ENCODE measurements at places on chromosomes 7 and 10.

DNA sequence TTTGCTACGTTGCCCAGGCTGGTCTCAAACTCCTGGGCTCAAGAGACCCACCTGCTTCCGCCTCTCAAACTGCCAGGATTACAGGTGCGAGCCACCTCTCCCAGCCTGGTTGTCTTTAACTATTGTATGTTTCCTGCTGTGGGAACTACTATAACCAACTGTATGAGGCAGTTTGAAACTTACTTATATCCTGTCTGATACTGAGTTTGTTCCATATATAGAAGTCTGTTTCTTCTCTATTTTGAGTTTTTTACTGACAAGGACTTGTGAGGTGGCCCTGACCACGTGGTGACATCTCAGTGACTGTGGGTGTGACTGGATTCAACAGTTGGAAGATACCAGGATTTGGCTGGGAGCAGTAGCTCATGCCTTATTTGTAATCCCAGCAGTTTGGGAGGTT is 14.2 kb downstream of the FBH1 start:
- DNase-seq: no peak

DNA sequence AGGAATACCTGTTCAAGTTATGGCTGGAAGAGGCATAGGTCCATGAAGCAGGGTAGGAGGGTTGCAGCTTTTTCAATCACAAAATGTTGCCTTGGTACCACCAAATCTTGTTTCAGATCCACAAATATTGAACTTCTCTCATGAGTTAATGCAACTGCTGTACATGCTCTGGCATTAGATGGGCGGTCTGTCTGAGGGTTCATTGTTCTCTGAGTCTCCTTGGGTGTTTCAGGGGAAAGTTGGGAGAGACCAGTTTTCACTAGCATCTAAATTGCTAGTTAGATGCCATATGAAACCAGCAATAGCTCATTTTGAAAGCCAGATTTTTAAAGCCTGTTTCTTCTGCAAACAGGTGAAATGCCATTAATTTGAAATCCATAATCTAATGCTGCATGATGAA is 27.8 kb upstream of the ELMO1 start:
- no peak for DNase-seq

GRCh38 chr7:134888141-134888740 is 98.1 kb upstream of the AGBL3 start:
- no peak for DNase-seq

DNA sequence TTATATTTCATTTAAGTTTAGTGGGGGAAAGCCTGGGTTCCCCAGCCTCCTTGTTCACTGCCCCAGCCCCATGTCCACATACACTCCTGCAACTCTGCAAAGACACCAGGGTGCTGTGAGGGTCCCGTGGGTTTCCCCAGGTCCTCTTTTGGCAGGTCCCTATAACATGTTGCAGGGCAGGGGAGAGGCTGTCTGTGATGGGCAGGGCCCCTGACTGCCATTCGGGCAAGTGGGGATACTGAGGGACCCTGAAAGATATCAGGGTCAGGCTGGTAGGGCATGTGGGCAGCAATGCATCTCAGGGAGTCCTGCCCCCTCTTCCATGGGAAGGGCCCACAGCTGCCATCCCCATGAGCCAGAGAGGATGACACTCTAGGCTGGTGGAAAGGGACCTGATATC is 28.4 kb downstream of the RASGEF1A start:
- DNase-seq: no peak

DNA sequence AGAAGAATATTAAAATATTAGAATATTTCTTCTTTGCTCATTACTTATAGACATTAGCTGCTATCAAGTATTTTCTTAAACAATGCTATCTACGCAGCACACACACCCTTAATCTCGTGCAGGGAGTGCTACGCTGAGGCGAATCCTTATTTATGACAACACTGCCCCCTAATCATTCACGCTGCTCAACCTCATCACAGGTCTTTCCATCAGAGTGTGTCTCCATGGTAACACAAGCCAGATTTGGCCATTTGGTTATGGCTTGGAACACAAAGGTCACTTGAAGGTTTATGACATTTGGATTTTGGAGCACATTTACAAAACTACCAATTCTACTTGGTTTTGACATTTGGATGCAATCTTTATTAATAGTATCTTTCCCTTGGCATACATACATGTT is 45.4 kb upstream of the MYO3A start:
- DNase-seq: no peak

DNA sequence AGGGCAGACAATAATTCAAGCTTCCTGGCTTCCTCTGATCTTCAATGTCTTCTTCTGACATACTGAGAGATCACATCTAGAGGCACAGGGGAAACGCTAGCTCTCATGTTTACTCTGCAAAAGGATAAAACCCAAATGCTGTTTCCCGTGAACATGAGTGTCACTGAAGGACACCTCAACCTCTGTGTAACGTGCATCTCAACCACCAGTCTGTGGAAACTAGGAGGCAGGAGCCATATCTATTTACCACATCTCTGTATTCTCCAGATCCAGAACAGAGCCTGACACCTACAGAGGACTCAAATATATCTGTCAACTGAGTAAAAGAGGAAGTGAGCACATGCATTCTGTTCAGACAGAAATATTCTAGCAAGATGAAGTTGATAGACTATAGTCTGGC is 140.3 kb upstream of the TARP start:
- DNase-seq: no peak

DNA sequence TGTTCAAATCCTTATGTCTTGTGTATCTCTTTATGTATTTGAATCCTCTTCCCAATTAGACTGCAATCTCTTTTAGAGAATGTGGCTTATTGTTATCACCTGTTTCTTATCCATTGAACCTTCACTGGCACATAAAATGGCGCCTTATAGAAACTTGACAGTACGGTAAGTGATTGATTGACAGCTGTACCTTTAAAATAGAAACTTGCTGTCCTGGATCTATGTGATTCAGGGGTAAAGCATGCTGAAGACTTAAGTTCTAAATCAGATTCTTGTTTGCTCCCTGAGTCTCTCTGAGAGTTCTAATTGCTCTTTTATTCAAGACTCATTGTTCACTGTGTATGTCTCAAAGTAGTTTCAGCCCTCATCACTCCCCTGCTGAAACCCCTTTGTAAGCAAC is 91.3 kb downstream of the CACNB2 start:
- no peak for DNase-seq

DNA sequence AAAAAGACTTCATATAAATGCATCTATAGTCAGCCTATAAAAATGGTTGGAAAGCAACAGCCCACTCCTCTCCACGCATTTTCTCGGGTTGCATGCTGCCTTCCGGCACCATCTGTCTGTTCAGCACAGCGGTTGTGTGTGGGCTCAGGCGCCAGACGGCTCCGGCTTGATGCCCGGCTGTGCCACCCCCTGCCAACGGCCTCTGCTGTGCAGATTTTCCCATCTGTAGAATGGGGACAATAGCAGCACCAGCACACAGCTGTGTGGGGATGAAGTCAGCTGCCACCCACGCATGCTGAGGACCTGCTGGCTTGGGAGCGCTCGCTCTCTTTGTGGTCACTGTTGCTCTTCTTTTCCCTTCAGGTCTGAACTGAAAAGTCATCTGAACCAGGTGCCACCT is 19.5 kb downstream of the PRKAG2 start:
- no peak for DNase-seq

DNA sequence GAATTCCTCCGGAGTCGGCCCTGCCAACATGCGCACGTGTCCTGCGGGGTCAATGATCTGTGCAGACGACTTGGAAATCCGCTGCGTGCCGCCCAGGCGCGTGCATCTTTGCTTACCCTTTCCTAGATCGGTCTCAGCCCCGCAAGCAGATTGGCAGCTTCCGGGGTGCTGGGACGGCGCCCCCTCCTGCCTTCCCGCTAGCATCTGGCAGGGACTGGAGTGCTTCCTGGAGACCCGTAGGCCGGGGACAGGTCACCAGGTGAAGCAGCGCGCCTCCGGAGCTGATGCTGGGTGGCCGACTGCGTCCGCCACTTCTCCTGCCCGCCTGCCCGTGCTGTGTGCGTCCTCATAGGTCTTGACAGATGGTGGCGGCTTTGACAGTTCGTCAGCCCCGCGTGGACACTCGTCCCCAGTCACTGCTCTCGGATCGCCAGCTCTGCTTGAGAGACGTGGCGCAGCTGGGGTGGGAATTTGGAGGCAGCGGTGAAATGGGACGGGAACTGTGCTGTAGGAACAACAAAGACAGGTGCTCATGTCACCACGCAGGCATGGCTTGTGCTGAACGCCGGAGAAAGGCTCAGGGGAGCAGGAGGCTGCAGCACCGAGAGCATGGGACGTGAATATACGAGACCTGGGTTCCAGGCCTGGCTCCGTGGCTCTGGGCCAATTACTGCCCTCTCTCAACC is 21.9 kb upstream of the KCNK18 start:
- no peak for DNase-seq

- no peak for DNase-seq
Observed at GRCh38 chr7:8627325-8627724, 193.9 kb downstream of the NXPH1 start.

DNA sequence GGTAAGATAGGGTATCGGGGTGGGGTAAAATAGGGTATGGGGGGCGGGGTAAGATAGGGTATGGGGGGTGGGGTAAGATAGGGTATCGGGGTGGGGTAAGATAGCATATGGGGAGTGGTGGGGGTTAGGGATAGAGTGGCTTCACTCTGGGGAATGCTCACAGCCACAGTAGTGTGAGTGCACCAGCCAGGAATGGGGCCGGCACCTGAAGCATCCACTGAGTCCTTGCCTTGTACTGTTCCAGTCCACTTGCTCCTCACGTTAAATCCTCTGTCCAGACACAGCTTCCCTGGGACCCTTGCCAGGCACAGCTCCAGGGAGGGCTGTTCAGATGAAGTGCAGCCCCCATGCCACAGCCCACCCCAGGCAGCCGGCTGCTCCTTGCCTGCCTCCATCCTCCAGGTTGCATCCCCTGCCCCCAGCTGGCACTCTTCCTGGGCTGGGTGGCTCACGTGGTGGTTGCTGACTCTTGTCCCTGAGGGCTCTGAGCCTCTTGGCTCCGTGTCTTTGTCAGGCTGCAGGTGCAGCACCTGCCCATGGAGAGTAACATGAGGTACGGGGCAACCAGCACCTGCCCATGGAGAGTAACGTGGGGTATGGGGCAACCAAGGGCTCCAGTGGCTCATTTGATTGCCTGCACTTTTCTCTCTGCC is 268.4 kb downstream of the TCERG1L start:
- DNase-seq: no peak

DNA sequence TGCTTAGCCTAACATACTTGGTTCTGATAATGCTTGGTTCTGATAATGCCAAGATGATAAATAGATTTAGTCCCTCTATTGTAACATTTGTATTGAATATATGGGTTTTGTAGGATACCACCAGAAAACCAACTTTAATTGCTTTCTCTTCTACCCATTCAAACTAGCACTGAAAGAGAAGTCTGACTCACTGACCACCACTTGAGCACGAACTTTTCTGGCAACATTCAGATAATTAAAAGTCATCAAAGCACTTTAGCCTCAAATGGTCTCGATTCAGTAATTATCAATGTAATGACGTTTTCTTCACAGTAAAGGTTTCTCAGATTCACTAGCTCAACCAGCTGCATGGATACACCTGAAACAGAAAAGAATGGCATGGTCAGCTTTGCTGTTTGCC is 63.0 kb downstream of the HDAC9 start:
- DNase-seq: no peak

DNA sequence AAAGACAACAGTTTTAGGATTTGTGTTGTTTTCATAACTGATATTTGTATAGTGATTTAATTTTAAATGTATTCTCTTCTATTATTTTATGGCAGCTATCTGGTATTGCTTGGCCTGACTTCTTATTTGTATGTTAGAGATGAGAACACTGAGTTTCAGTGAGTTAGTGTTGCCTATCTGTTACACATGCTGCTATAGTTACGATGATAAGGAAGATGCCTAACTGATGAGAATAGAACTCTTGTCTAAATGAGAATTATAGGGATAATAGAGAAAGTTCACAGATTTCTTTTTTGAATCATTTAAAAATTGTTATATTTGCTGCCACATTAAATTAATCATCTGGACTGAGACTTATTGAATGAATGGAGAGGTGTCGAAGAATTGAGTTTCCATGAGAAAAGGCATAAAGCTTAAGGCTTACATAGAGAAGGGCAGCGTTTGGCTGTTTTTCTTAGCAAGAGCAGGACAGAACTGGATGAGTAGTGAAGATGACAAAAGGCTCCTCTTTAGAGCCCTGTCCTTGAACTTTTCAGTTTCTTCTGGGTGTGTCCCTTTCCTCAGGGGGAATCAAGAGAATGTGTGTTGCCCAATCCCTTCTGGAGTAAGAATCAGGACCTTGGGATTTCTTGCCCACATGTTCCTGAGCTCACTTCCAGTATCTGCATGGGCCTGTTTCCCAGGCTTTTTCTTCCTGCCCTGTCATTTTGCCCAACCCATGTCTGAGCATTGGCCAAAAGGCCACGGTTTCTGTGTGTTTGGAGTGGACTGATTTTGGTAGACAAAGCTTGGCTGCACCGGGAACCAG is 195.6 kb upstream of the CSTF2T start:
- no peak for DNase-seq

GRCh38 chr7:151615784-151616183 is 96.1 kb upstream of the RHEB start:
- no peak for DNase-seq

GRCh38 chr10:86752311-86752710 is 4.1 kb upstream of the BMPR1A start:
- no peak for DNase-seq

- DNase-seq: no peak
Observed at GRCh38 chr7:151558575-151558974, 38.9 kb upstream of the RHEB start.

DNA sequence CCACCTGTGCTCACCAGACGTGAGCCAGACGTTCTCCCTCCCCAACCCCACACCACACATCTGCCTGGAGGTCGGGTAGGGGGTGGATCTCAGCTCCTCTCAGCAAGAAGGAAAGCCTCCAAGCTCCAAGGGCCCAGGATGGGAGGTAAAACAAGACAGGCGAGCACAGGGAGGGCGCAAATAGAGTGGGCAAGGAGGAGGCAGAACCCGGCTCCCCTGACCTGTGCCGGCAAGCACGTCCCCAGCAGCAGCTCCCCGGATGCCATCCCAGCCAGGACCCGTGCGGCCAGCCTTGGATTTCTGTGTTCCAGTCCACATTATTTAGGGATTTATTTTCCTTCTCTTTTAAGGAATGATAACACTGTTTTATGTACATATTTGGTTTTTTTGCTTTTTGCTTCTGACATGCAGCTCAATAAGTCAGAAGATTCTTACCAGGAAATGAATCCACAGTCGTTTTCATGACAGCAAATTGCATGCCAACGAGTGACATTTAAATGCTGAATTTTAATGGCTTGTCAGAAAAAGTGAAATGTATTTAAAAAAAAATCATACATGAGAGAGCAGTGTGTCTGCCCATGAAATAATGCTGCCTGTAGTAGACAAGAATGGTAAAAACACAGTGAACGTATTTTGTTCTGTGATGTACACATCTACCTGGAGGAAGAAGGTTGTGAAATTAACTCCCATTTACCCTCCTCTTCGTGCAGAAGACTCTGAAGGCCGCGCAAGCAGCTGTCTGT is 276.5 kb downstream of the PTPRN2 start:
- no peak for DNase-seq

GRCh38 chr10:103618575-103619423 is 125.3 kb downstream of the NEURL1 start:
- DNase-seq: no peak

GRCh38 chr7:17963281-17963680 is 23.0 kb upstream of the SNX13 start:
- no peak for DNase-seq

All from activated CD8-positive, alpha-beta memory T cell treated with anti-CD3 and anti-CD28 coated beads, Interleukin-2, amount 50 U/mL, for 4 hours (primary cell).